H4 (cell line): ENCODE measurements at places on chromosomes 6 and 20.

GRCh38 chr20:43376831-43377230 is 80.9 kb upstream of the SRSF6 start:
- DNase-seq = no peak

- DNase-seq = no peak
Observed at GRCh38 chr6:69732640-69733039, 64.2 kb downstream of the LMBRD1 start.

DNA sequence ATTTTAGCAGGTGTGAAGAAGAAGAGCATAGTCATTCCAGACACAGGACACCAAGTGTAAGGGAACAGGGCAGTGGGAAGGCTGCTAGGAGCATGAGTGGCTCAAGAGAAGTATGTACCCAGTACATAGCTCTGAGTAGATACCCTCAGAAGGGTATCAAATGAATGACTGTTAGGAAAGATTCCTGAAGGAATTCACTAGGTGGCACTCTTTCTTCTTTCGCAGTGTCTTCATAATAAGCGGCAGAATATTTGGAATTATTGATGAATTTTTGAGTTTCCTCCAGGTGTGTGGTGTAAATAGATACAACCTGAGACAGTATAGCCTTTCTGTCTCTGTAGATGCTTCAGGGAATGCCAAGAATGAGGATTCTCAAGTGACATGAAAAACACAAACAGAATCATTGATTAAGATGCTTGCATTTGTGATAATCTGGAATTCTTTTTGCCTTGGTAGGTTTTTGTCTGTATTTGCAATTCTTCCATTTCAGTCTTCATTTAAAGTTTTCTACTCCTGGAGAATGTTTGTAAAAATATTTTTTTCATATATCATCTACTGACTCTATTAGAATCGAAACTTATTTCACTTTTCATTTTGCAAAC is 264.3 kb upstream of the RIMS1 start:
- no peak for DNase-seq

DNA sequence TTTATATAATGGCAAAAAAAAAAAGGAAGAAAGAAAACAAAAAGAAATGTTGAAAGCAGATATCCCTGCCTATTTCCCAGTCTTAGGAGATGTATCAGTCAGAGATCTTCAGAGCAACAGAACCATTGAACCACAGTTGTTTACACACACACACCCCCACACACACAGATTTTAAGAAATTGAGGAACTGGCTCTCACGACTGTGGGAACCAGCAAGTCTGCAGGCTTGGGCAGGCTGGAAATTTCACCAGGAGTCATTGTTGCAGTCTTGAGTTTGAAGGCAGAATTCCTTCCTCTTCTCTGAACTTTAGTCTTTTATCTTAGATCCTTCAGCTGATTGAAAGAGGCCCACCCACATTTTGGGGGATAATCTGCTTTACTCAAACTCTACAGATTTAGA is 380.9 kb downstream of the CDKAL1 start:
- no peak for DNase-seq

DNA sequence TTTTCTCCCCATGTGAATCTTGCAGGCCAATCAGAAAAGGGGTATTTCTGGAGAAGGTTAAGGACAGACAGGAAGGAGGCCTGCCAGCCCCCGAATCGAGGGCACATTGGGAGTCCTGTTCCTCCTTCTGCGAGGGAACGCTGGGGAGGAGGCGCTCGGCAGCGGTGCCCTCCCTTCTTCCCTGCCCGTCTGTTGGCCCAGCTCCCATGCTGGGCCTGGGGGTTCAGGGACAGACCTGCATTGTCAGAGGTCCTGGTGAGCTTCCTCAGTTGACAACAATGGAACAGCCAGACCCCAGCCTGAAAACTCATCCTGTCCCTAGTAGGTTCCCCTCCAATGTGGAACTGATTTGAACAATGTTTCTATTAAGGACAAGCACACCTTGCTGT is 15.1 kb upstream of the SYNJ2 start:
- no peak for DNase-seq

DNA sequence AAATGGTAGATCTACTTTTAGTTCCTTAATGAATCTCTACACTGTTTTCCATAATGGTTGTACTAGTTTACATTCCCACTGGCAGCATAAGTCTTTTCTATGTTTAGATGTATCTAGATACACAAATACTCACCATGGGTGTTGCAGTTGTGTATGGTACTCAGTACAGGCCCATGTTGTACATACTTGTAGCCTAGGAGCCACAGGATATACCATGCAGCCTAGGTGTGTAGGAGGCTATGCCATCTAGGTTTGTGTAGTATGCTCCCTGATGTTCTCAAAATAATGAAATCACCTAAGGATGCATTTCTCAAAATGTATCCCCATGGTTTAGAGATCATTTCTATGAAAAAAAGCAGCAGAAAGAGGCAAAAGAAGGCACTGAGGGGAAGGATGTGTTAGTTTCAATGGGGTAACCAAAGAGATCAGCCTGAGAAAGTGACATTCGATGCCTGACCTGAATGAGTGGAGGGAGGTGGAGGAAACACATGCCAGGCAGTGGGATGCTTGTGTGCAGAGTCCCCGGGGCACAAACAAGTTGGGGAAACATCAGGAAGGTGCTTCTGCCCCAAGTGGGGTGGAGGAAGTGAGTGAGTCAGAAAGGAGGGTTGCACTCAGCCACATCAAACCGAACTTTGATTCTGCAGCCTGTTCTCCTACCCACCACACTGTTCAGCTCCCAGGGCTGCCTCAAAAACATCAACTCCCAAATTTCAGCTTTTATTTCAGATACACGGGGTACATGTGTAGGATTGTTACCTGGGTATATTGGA is 191.2 kb downstream of the ZNF217 start:
- DNase-seq = no peak

DNA sequence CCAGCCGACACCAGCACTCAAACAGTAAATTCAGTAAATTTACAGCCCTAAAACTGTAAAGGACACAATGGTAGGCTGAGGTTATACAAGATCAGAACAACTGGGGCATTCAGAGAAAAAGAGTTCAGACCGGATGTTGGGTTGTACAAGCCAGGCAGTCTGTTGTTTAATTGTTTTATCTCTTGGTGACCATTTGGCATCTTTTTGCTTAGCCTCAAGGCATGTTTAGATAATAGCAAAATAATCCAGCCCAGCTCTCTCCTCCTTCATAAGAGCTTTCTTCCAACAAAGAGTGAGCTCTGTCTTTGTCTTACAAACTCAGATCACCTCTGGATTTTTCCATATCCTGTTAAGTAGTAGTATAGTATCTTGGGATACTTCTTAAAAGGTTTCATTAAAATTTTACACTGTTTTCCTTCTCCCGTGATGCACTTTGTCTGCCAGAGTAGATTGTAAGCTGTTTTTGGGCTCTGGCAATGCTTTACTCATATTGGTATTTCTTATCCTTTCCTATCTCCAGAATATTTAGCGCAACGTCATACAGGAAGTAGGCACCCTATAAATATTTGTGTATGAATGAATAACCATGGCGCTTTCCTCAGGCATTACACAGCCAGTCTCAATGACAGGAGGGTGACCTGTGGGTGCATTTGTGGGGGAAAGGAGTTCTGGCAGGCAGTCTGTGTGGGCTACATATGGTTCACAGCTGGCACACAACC is 35.6 kb upstream of the TRAM2 start:
- DNase-seq = peak; percentile 73

GRCh38 chr6:7770111-7770510 is 44.2 kb downstream of the BMP6 start:
- peak; percentile 68 for DNase-seq
